Aorta (tissue), 5 donors: ENCODE measurements at places on chromosomes 16 and 17. TPM values are rescaled to one million over a fixed set of nuclear protein-coding genes. Genes with fewer than 3 reads are reported as not detected.

Gene CD300LB
- 1.3 TPM for total RNA-seq

Gene ZNF213
- 8.0 TPM for total RNA-seq

Gene PAQR4
- total RNA-seq, result 5.7 TPM

Gene KRT39
- total RNA-seq, result not detected

Gene CMTM2
- total RNA-seq, result not detected

Gene NR1D1
- total RNA-seq, result 18.4 TPM

Gene KRTAP9-9
- not detected for total RNA-seq

Gene SLC13A2
- total RNA-seq, result not detected

Gene TERB1
- total RNA-seq, result not detected

Gene KATNB1
- 9.9 TPM for total RNA-seq

Gene PHOSPHO1
- 2.0 TPM for total RNA-seq

Gene STAC2
- 29.2 TPM for total RNA-seq

Gene KRT12
- not detected for total RNA-seq

Gene BCL6B
- total RNA-seq, result 31.4 TPM

Gene CDK3
- 7.2 TPM for total RNA-seq

Gene ACSF3
- 33.2 TPM for total RNA-seq

Gene CDC6
- 1.7 TPM for total RNA-seq

Gene WDR45B
- 60.4 TPM for total RNA-seq

Gene PRSS22
- total RNA-seq, result not detected

Gene CD300H
- total RNA-seq, result not detected

Gene TMEM220
- 17.4 TPM for total RNA-seq
